Urinary bladder (tissue), 4 donors: ENCODE measurements at places on chromosomes 12 and 14.

DNA sequence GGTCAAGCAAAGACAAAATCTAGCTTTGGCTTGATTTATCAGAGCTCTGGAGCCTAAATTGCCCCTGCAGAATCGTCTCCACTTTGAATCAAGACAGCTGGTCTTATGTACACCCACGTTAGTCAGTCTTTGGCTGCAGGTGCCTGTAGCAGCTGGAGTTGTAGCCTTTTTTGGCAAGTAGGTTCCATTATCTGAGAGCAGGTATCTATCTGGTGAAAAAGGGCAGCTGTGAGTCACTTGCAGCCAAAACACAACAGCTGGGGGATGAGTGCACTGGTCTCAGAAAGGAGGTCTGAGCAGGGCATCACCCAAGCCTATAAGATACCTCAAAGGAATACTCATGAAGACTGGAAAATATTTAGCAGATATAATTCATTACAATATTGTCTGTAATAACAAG, 43.6 kb upstream of the KCNH5 start:
- no peak for DNase-seq

- no peak for DNase-seq
These were observed 74.2 kb upstream of the CSRP2 start for GRCh38 chr12:76952995-76953394.

DNA sequence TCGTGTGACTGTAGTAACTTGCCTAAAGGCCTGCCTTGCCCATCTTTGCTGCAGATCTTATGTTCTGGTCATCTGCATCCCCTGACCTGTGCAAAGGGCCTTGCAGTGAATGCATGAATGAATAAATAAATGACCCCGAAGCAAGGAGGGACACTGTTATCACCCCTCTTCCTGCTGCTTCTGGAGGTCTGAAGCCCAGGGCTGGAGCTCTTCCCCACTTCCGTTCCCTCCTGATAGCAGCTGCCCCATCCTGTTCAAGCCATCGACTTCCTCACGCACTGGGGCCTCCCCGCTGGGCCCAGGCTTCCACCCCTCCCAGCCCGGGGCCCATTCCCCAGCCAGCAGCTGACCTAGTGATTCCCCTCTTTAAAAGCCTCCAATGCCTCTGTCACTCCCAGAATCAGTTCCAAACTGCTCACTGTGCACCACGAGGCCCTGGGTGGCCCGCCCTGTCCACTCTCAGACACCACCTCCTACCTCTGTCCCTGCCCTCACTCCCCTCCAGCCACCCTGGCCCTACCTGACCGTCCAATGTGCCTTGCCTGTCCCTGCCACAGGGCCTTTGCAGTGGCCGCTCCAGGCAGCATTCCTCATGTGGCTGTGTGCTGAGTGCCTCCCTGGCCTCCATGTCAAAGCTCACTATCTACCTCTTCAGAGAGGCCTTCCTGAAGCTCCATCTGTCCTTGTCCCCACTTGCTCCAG, 78.6 kb downstream of the SCARB1 start:
- no peak for DNase-seq

- no peak for DNase-seq
These were observed 96.2 kb upstream of the PDE3A start for GRCh38 chr12:20272161-20272560.

DNA sequence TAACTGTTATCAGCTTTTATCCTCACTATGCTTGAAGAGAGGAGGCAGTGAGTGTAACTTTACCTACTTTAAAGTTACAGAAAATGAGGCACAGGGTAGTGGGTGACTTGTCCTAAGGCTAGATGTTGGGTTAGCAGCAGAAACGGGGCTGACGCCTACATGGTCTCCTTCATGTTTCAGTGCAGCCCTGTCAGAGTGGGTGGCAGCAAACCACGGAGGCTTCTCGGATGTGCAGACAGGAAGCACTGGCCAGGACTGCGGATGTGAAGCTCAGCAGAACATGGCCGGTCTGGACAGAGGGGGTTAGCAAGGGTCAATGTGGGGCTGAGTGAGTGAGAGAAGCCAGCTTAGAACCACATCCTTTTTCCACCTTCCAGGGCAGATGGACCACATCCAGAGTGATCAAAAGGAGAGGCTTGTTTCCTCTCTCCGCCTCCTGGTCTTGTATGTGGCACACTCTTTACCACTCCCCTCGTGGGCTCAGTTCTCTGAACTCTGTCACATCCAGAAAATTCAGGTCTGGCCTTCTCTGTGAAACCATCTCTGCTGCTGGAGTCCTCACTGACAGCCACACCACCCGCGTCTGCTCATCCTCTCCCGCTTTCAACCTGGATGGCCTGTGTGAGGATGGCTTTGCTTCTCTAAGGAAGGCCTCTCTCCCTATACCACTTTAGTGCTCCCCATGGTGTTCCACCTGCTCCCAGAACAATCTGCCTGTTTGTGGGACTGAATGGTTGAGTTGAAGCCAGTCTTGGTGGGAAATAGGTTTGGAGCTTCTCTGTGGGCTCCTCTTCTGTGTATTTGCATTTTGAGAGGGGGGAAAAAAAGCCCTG, 14.1 kb downstream of the SUSD6 start:
- DNase-seq, result no peak

- DNase-seq, result no peak
These were observed 735 bp downstream of the RNASE6 start for GRCh38 chr14:20781803-20782202.

DNA sequence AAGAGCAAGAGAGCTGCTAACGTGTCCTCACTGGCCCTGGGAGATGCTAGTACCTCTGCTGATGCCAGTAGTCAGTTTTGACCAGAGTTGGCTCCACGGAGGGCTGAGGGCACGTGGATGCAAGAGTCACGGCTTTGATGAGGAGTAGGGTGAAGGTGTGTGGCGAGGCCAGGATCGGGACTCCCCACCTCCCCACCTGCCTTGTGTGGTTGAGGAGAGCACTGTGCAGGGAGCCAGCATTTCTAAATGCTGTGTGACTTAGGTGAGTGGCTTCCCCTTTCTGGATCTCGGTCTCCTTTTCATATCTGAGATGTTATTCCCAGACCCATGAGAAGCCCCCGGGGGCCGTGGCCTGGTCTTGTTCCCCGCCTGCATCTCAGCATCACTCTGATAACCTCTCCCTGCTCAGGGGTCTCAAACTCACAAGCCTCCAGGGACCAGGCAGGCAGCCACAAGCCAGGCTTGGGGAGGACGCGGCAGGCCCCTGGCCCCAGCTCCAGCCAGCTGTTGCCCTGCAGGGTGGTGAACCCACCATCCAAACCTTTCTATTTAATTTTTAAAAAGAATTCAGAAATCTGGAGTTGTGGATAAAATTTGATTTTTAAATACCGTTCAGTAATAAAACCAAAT, 32.1 kb downstream of the MVK start:
- no peak for DNase-seq

DNA sequence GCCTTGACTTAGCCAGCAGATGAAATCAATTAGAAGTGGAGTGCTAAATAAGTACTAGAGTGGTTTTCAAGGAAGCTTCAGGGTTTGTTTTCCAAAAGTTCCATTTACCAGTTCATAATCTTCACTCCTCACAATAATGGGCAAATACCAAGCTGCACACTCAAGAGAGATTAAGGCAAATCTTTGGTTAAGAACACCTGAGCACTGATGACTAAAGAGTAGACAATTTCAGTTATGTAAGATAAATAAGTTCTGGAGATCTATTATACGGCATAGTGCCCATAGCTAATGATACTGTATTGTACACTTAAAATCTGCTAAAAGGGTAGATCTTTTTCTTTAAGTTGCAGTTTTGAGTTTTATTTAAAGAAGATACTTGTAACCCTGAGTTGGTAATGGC, 125.0 kb downstream of the ARMH4 start:
- DNase-seq, result no peak

DNA sequence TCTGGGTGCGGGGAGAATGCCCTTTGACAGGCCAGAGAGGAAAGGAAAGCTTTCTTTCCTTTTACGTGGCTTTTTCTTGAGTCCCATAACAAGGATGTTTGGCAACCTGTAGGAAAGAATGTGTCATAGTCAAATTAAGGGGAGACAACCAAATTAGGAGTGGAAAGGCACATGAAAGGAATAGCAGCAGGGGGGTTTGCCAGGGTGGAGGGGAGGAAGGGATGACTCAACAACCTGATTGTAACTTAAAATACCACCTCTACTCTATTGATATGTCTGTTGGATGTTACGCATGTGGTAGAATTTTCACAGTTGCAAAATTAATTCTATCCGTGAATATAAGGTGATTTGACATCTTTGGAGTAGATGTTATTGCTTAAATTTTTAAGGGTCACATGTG, 28.5 kb upstream of the MYBPC1 start:
- DNase-seq, result no peak

DNA sequence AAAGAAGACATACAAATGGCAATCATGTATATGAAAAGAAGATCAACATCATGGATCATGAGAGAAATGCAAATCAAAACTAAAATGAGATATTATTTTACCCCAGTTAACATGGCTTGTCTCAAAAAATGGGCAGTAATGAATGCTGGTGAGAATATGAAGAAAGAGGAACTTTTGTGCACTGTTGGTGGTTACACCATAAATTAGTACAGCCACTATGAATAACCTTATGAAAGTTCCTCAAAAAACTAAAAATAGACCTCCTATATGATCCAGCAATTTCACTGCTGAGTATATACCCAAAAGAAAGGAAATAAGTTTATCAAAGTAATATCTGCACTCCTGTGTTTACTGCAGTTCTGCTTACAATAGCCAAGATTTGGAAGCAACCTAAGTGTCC, 151.7 kb downstream of the PDZRN4 start:
- no peak for DNase-seq

DNA sequence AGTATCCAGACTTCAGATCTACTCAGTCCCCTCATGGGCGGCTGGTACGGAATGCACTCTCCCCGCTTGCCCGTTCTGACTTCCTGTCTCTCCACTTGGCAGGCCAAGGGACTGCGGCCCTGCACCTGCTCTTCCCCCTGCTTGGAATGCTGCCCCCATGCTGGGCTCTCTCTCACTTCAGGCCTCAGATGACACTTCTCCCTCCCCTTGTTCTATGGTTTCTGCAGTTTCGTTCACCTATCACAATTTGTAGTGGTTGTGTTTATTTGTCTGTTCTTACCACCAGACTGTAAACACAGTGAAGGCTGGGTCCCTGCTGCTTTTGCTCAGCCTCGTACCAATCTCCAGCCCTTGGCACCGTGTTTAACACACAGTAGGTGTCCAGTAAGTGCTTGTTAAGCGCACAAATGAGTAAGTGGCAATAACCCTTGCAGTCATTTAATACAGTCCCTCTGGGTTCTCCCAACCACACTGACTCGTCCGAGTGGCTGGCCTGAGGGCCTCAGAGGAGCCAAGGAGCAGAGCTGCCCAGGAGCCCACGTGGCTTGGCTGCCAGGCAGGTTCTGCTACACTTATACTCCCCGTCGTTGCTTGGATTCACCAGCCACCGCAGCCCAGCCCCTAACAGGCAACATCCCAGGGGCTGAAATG, 11.8 kb downstream of the SLC6A12 start:
- no peak for DNase-seq

DNA sequence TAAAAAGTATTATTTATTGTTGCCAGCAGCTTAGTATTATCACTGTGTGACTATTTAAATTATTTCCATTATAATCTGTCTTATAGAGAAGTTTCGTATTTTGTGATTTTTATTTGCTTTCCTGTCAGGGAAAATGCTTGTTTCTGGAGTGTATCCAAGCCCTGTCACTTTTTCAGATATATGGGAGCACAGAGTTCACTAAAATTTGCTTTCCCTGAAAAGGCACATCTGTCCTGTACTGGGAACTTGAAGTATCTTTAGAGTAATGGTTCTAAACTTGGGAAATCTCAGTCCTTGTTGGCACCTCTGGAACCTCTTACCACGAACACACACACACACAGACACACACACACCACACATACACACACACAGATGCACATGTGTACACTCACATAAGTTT, 39.3 kb upstream of the SSTR1 start:
- DNase-seq, result no peak

- no peak for DNase-seq
These were observed 553.1 kb upstream of the ATXN7L3B start for GRCh38 chr12:73984552-73984951.

- DNase-seq, result no peak
These were observed 9.3 kb upstream of the ITGA5 start for GRCh38 chr12:54428050-54429013.

GRCh38 chr14:48726080-48726642, 860.0 kb downstream of the RPS29 start:
- no peak for DNase-seq

DNA sequence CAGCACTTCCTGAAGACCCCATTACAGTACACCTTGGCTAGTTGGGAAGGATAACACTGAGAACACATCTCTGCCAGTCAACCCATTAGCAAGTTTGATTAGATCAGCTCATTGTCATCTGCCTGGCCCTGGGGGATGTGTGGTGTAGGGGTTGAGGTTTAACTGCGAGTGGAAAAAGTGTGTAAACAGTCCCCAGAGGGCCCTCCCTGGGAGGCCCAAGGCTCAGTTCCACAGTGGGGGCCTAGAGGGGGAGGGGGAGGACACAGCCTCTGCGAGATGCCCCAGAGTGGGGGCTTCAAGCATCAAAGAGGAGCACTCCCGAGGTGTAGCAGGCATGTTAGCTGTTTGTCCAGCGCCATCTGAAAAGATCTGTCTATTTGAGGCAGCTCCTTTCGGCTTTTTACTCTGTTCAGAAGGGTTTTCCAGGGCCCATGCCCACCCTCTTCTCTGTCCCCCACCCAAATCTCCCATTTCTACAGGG, 344 bp downstream of the LPAR5 start:
- no peak for DNase-seq

- peak; percentile 93 for DNase-seq
These were observed at the start of gene UNG for GRCh38 chr12:109097435-109098182. Gene UNG, plus strand, starts transcription at chr12:109097597. Its CDS starts 83 bp downstream, at chr12:109097680.

DNA sequence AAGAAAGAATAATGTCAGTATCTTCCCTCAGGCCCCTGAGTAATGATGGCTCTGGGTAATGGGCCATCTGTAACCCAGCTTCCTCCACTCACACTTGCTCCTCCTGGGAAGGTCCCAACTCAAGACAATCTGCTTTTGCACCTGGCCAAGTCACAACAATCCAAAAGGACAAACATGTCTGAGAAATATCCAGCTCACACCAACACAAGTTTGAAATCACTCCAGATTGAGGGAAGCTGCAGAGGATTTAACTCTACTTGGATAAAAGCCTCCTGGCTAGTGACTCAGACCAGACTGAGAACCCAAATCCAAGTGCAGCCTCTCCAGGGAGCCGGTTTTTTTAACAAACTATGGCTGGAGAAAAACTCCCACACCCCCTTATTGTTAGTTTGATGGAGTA, 34.2 kb downstream of the RTRAF start:
- no peak for DNase-seq

GRCh38 chr14:67513631-67514108, 19.4 kb upstream of the PLEKHH1 start:
- DNase-seq, result no peak

- no peak for DNase-seq
These were observed 3.1 kb upstream of the TXNRD1 start for GRCh38 chr12:104212516-104212915.

GRCh38 chr12:92088805-92089204, 56.8 kb downstream of the BTG1 start:
- DNase-seq, result no peak

GRCh38 chr12:109446-109845, 42.9 kb downstream of the IQSEC3 start:
- no peak for DNase-seq

DNA sequence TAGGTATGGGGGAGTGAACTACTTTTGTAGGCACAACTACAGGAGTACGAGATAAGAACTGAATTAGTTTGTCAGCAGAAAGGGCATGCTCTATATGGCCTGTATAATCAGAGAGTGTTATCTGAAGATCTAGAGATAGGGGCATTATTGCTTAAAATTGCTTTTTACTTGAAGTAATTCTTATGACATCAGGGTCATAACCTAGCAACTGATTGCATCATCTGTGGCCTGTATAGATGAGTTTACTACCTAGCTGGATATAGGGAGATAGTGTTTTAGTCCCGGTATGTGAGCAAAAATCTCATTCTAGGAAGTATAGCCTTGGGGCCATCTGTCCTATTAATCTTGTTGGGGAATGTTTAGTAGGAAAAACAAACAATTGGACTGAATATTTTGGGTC, 142.7 kb downstream of the TMEM117 start:
- no peak for DNase-seq
